ENCODE measurements at places on chromosomes 13 and 19.
A peak's percentile ranks its signal among the peaks of the same experiment; 100 is the strongest.

DNA sequence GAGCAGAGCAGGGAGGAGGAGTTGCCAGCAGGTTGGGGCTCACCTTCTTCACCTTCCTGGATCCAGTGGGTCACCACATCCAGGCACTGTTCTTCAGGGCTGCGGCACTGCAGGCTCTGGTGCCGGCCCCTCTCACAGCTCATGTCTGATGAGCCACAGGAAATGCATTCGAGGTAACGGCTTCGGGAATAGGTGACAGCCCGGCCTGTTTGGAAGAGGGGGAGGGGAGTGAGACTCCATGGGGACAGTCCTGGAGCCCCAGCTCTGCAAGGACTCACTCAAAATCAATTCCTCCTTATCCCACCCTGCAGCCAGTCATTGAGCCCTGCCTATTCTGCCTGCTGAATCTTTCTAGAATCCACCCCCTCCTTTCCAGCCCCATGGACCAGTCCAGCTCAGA lies 13.5 kb downstream of the PLAUR start:
- DNase-seq = no peak

GRCh38 chr19:2187159-2187558 lies 23.4 kb downstream of the DOT1L start:
- no peak for DNase-seq

DNA sequence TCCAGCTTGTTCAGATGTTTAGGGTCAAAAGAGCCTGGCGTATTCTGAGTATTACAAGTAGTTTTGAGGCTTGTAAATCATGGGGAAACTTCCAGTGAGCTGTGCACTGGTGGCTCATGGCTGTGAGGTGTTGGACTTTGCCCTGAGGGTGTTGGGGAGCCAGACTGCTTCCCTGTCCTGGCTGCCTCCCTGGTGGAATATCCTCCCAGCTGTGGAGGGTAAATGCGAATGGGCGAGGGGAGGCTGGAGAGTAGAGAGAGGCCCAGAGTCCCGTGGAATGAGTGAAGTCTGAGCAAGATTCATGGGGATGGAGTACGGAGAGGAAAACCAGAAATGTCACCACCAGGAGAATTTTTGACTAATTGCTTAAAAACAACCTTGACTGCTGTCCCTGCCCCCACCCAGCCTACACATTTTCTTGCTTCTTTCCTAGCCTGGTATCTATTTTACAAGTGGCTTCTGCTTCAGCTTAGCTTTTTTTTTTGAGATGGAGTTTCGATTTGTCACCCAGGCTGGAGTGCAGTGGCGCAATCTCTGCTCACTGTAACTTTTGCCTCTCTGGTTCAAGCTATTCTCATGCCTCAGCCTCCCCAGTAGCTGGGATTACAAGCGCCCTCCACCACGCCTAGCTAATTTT lies 3.7 kb downstream of the SNRPA start:
- no peak for DNase-seq

DNA sequence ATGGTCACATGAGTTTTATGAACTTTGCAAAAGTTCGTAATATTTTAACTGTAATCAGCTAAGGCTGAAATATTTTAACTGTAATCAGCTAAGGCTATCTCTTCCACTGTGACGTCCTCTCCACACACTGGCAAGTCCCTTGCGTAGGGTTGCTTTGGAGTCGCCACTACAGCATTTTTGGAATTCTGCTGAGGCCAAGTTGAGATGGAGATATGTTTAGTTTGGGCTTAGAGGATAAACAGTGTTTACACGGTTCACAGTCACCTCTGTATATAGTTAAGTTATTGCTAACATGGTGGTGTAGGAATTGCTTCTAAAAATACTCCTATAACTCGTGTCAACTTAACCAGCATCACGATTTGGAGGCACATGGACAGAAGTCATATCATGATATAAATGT lies 143.6 kb upstream of the SERP2 start:
- DNase-seq = no peak

DNA sequence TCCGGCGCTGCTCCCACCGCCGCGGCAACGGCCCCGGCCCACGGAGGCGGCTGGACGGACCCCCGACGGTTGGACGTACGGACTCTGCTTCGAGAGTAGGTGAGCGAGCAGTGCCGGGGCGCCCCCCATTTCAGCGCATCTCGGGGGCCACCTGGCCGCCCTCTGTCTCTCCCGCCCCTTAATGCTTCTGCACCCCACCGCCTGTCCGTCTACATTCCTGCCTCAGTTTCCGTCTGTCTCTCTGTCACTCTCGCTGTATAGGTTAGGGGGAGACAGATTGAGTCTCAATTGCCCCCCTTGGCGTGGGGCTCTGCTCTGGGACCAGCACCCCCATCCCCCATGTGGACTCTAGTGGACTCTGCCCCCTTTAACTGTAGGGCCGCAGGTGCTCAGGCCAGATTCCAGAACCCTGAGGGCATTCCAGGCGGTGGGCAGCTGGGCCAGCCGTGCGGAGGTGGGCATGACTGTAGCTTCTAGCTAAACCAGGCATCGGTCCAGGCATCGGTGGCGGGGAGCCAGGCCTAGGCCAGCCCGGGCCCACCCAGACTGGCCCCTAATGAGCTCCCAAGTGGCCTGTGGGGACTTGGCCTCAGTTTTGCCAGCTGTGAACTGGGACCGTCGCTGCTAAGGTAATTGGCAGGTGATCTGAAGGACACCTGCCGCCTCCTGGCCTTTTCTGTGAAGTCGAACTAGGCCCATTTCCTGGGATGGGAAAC lies 373 bp downstream of the TNFAIP8L1 start:
- no peak for DNase-seq

- DNase-seq = no peak
These were observed 24.6 kb downstream of the ZMYM5 start for GRCh38 chr13:19838865-19839275.

- no peak for DNase-seq
These were observed 14.9 kb downstream of the HNRNPM start for GRCh38 chr19:8459520-8460270.

GRCh38 chr13:48194379-48194754 lies 38.6 kb upstream of the ITM2B start:
- DNase-seq = no peak

GRCh38 chr19:10508036-10508435 lies 4.9 kb upstream of the KEAP1 start:
- no peak for DNase-seq

DNA sequence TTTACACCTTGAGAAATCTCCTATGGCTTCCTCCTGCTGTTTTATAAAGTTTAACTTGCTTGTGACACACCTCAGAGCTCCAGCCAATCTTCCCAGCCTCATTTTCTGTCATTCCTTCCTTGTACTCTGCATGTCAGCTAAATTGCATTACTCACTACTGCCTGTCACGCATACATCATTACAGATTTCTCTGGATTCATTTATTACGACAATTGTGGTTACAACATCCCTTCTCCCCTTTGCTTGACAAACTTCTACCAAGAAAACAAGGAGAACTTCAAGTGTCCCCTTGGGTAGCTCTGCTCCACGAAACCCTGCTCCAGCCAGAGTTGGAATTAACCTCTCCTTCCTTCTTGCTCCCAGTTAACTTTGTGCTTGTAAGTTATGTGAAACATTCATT lies 22.0 kb upstream of the GPR18 start:
- DNase-seq = peak; percentile 62

GRCh38 chr19:39506944-39507714 lies 7.8 kb upstream of the SELENOV start:
- no peak for DNase-seq

- no peak for DNase-seq
These were observed 23.1 kb downstream of the LRFN3 start for GRCh38 chr19:35959040-35959967.

DNA sequence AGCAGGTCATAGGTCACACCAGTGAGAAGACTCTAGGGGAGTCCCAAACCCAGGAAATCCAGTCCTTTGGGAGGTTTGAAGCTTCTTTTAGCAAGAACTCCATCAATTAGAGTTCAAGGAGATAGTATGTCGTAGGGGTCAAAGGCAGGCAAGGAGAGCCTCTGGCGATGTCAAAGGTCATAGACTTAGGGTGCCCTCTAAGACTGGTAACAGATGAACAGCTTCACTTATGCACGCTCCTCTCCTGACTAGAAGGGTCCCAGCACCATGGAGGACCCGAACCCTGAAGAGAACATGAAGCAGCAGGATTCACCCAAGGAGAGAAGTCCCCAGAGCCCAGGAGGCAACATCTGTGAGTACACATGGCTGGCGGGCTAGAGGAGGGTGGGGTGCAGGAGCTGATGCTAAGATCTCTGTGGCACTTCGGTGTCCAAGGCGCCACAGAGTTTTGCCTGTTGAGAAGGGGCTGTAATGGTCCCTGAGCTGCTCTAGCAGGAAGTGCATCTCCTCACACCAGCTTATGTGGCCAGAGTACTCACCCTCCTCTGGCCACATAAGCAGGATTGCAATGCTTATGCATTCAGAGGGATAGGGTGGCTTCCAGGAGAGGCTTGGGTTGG lies 557 bp downstream of the ZNF576 start:
- no peak for DNase-seq

GRCh38 chr13:51041126-51041525 lies 69.9 kb downstream of the C13orf42 start:
- no peak for DNase-seq

DNA sequence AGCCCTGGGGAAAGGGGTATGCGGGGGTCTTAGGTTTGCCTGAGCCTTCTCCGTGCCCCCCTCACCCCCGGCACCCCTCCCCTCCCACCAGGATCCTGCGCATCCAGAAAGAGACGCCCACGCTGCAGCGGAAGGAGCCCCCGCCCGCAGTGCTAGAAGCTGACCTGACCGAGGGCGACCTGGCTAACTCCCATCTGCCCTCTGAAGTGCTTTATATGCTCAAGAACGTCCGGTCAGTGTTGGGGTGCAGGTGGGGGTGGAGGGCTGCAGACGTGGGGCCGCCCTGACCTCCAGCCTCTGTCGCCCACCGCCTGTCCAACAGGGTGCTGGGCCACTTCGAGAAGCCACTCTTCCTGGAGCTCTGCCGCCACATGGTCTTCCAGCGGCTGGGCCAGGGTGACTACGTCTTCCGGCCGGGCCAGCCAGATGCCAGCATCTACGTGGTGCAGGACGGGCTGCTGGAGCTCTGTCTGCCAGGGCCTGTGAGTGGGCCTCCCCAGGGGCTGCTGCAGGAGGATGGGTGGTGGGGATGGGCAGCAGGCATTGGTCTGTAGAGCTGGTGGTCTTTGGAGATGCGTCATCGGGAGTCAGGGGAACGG lies 4.4 kb downstream of the PNPLA6 start:
- DNase-seq = no peak

- no peak for DNase-seq
These were observed 3.2 kb downstream of the CCNP start for GRCh38 chr19:40223135-40223822.

GRCh38 chr19:52651956-52652355 lies 13.8 kb upstream of the ZNF83 start:
- DNase-seq = no peak

DNA sequence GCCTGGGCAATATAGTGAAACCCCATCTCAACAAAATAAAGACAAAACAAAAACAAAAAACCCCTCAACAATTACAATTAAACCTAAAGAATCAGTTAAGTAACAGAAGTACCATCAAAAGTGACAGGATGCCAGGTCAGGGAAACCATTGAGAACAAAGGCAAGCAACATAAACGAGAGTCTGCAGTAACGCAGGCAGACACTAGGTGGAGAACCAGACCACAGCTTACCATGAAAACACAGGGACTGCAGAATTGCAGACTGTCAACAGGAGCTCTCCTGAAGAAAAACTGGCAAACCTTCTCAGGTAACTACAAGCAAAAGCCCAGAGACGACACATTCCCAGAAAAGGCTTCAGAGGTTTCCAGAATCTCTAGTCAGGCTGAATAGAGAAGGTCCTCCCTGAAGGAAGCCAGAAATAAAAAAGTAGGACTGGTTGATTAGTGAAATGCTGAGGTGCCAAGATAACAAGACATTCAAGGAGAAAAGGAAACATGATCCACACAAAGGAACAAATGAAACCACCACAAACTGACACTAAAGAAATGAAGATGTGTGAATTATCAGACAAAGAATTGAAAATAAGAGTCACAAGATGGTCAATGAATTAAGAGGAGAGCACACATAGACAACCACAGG lies 2.2 kb upstream of the ZNF665 start:
- DNase-seq = peak; percentile 57

Data from RCC 7860 (cell line).